ENCODE measurements at places on chromosomes 4 and X. TPM values are rescaled to one million over a fixed set of nuclear protein-coding genes. Genes with fewer than 3 reads are reported as not detected.
A peak's percentile ranks its signal among the peaks of the same experiment; 100 is the strongest.

The CT47B1 gene
- polyA plus RNA-seq: not detected

The ZDHHC15 gene
- polyA plus RNA-seq: 9.1 TPM

The UGT2B10 gene
- not detected for polyA plus RNA-seq

The CACNA1F gene
- polyA plus RNA-seq: 0.47 TPM

The PABPC5 gene
- polyA plus RNA-seq: 5.2 TPM

The GAGE13 gene
- not detected for polyA plus RNA-seq

The CXorf65 gene
- polyA plus RNA-seq: not detected

The TMEM175 gene
- 25.5 TPM for polyA plus RNA-seq

DNA sequence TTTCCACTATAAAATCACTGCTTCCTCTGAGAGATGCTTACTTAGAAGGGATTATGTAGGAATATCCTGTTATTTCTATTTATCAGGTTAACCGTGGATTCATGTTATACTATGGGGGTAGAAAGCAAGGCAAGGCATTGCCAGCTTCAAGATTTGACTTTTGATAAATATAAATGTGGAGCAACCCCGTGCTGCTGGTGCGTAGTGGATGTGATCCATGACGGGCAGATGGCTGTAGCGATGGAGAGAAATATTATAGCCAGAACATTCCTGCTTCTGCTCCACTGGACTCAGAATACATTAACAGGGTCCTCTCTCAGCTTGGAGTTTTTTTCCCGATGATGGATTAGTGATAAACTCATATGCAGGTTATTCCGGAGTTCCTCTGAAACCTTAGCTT, 157.6 kb downstream of the TENM3 start:
- DNase-seq: no peak

- DNase-seq: peak; percentile 21
Measured at GRCh38 chrX:43860646-43861370, 21.4 kb downstream of the MAOB start.

DNA sequence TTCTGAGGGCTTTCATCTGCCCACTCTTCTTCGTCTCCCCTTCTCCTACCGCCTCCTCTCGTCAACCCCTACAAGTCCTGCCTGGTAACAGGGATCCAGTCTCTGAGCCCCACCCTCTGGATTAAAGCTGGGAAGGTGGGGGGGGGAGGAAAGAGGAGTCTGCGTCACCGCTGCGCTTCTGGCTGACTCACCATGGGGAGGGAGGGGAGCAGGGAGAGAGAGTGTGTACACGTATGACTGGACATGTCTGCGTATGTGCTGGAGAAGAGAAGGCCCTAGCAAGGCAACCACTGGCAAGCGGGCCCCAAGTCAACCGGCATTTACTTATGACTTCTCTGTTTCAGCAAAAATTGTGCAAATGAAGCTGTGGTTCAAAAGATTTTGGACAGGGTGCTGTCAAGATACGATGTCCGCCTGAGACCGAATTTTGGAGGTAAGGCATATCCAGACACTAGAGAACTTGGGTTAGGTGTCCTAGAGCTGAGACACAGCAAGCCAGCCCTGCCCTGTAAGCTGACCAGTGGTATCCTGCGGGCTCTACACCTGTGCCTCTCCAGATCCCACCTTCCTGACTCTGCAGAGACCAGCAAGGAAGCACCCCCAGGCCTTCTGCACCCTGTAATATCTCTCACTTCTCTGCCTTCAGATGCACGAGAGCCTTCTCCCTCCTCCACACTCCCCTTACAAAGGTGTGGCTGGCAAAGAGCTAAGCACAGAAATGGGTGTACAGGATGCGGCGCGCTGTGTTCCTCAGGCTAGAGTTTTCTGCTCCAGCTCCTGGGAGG, 2.5 kb downstream of the GABRQ start:
- no peak for DNase-seq

DNA sequence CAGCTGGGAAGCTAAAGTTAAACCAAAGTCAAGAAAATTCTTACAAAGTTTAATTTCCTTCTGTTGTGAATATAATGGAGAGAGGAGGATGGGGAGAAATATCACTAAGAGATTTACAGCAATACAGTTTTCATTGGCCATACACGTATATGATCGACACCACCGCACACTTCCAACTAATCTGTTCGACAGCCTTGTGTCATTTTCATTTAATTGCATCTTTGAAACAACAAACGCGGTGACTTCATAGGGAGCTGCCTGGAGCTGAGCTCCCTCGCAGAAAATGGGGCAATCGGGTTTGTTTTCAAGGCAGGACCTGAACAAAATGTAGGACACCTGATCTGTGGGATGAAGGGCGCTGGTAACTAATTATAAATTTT, 1.3 kb downstream of the PTPN13 start:
- peak; percentile 54 for DNase-seq

DNA sequence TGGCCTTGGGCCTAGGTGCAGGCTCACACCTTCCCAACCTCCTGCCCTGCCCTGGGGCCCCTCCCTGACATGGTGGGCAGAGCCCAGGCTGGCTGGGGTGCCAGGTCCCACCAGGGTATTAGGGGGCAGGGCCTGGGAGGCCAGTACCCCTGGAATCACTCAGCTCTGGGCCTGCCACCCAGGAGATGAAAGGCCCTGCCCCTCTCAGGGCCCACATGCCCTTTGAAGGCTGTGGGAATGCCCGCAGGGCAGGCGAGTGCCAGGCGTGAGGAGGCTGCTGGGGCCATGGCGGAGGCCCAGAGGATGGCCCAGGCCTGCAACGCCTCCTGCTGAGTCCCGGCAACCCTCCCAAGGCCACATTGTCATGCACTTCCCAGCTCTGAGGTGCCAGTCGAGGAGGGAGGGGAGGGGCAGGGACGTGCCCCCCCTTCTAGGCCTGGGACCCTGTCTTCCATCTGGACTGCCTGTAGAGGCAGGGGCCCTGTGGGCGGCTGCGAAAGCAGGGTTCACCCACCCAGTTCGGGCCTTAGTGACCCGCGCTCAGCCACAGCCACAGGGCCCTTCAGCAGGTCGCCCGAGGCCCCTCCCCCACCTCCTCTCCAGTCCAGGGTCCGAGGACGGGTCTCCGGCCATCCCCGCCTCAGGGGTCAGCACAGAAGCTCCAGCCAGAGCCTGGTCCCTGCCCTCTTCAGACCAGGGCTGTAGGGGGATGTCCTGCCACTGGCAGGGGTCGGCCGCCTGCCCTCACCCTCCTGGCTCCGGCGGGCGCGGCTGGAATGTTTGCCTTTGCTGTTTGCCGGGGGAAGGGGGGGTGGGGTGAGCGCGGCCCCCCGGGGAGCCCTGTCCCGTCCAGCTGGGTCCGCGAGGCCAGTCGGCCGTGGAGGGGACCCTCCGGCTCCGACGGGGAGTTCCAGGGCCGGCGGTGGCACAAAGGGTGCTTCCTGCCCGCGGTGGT, 26.7 kb upstream of the FGFR3 start:
- no peak for DNase-seq

DNA sequence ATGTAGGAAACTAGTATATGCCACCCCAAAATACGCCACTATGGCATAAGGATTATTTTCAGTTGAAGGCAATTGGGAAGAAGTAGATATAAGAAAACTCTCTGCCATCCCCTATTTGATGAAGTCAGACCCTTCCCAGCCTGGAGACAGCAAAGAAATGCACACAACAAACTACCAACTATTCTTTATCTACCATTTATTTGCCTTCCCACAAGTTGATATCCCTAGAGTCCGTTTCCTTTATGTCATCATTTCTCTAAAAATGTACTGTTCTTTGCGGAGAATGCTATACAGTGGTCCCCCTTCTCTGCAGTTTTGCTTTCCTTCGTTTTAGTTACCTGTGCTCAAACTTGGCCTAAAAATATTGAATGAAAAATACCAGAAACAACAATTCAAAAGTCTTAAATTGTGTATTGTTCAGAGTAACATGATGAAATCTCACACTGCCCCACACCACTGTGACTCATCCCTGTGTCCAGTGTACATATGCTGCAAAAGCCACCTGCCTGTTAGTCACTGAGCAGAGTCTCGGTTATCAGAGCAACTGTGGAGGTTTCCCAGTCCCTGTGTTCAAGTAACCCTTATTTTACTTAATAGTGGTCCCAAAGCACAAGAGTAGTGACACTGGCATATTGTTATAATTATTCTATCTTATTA, 152.3 kb downstream of the WDFY3 start:
- DNase-seq: no peak

DNA sequence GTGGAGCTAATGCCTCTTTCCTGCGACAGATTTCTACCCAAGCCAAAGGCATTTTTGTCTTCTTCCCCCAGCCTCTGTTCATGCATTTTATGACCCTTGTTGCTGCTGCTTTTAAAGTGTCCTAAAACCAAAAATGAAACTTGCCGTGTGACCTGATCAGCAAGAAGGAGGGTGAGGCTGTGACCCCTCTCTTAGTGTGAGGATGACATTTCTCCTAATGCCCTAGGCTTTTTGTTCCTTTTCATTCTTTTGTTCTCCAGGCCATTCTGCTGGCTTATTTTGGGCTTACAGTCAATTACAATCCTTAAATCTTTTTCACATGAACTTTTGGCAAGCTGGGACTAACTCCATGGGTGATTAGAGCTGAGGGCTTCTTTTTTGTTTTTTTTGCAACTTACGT, 34.4 kb downstream of the PTTG2 start:
- DNase-seq: no peak

DNA sequence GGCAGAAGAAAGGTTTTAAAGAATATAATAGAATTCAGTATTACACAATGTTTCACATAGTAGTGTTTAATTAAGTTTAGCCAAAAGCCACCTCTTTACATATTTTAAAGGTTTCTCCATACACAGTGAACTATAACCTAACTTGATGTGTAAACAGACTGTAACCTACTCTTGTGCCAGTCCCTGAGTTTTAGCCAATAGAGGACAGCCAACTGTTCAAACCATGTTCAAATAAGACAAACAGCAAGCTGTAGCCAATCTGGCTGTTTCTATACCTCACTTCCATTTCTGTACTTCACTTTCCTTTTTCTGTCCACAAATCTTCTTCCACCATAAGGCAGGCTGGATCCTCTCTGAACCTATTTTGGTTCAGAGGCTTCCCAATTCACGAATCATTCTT, 65.2 kb downstream of the TEX13C start:
- DNase-seq: no peak

GRCh38 chr4:40316333-40316781, 18.8 kb upstream of the CHRNA9 start:
- DNase-seq: no peak

GRCh38 chrX:24235084-24235710, 78.7 kb downstream of the SUPT20HL2 start:
- no peak for DNase-seq

- peak; percentile 28 for DNase-seq
Measured at GRCh38 chrX:18617407-18617750, 54.5 kb downstream of the RS1 start.

GRCh38 chrX:7218321-7219152, 70.6 kb upstream of the PUDP start:
- no peak for DNase-seq

DNA sequence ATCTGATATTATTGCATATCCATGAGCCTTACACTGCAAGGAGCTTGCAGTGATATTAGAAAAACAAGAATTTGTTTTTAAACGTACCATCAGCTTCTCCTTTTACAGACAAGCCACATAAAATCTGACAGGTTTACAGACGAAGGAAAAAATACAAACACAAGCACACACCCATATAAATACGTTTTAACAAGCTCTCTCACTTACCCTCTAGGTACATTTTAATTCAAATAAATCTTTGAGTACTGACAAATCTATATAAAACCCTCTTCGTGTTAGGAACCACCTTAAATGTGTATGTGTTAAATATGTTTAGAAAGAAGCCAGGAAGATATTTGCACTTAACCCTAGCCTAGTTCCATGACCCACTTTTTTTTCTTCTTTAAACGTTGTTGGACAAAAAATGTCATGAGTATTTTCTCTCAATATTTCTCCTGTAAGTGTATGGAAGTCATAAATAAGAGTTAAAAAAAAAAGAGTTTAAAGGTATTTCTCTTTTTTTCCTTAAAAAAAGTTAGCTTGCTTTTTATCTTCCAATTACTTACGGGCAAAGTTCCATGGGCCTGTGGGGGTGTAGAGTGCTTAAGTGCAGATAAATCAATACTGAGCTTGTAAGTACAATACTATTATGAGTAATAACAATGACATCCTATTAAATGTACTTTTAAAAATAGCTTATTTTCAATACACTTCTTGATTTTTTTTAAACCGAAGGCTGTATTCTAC, 1.5 kb downstream of the ARAP2 start:
- DNase-seq: no peak

DNA sequence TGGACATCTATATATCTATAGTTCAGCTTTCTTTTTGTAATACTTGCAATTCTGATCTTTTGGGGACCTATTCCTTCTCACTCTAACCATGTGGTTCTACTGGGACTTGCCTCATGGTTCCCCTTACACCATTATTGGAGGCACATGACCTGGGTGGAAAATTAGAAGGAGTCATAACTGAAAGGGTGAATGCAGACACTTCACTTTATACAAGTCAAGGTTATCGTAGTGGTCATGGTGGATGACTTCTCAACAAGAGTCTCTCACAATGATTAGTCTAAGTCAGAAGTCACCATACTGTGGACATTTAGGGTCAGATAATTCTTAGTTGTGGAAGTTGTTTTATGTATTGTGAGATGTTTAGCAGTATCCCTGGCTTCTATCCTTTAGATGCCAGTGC, 10.5 kb upstream of the EIF4E start:
- DNase-seq: no peak

GRCh38 chr4:168685136-168685809, 188.4 kb downstream of the PALLD start:
- DNase-seq: no peak

- DNase-seq: no peak
Measured at GRCh38 chr4:132344924-132345828, 803.9 kb upstream of the PCDH10 start.
